Stimulated activated CD4-positive, alpha-beta T cell treated with anti-CD3 and anti-CD28 coated beads, Interleukin-15, amount 100 ng/mL, for 48 hours (primary cell): ENCODE measurements at places on chromosomes 12 and 14.

DNA sequence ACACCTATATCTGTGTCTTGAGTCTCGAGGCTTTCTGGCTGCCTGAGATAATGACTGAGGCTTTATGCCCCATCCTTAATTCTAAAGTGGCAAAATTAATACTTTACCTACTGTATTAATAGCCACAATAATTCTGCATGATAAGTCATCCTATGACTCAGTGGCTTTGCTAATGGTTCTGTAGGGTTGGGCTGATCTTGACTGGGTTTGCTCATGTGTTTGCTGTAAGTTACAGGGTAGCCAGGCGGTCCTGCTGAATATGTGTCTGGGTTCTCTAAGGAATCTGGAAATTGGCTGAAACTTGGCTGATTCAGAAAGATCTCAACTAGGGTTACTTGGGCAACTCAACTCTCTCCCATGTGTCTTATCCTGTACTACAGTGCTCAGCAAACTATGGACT, 21.7 kb downstream of the MGST1 start:
- DNase-seq, result no peak

DNA sequence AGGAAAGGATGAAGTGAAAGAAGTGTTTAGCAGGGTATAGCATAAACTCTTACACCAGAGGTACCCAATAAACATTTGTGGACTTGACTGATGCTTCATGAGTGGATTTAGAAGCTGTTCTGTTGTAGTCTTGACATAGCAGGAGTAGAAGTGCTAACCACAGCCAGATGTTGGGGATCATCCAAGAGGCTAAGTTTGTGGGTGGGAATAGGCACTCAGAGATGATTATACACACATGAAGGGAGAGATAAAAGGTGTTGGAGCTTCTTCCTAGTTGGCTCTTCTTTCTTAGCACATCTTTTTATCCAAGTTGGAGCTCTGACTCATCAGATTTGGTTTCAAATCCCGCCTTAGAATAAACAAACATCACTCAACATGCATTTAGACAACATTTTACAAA, 166.7 kb upstream of the E2F7 start:
- DNase-seq, result no peak

DNA sequence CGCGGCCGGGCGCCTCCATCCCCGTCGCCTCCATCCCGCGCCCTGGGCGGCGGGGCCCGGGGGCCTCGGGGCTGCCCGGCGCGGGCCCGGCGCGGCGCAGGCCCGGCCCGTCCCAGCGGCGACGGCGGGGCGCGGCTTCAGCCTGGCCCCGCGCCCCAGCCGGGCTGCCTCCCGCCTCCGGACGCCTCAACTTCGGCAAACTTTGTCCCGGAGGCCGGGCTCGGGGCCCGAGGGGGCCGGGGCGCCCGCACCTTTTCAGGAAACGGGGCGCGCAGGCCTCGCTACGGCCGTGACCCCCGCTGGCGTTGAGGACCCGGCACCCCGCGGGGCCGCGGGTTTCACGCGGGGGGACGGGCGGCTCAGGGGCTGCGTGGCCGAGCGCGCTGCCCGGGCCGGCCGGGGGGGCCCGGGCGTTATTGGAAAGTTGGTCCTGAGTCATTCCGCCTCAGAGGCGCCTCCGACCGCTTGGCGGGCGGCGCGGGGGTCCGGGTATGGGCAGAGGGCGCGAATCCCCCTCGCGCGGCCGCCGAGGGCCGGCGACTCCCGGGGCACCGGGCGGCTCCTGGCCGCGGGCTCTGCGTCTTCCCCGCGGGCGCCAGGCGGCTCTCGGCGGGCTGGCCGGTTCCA, 575 bp downstream of the TRAF3 start:
- DNase-seq, result no peak

DNA sequence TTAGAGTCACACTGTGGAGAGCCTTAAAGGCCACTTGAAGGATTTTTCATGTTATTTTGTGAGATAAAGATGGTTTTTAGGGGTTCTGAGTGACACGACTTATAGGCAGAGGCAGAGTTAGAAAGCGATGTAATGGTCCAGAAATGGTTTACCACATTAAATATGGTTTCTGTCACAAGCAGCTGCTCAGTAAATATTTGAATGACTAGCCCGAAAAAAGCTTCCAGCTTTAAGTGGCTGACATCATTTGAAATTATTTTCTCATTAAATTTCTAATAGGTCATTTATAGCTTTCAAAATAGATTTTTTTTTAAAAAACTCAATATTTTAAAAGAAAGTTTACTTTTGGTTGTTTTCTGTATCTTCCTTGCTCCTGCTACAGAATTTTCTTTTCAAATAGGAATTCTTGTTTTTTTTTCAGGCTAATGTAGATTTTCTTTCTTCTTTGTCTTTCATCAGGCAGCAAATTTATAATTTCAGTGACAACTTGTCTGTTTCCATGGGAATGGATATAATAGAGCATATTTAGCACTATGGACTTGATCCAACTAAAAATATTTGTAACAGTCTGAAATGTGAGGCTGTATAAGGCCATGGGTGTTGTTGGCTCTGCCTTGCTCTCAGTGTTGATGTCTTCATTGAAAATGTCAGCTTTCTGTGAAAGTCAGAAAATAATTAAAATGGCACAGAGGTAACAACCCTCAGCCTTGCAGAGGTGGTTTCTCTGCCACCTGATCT, 700.0 kb downstream of the TMTC2 start:
- no peak for DNase-seq

DNA sequence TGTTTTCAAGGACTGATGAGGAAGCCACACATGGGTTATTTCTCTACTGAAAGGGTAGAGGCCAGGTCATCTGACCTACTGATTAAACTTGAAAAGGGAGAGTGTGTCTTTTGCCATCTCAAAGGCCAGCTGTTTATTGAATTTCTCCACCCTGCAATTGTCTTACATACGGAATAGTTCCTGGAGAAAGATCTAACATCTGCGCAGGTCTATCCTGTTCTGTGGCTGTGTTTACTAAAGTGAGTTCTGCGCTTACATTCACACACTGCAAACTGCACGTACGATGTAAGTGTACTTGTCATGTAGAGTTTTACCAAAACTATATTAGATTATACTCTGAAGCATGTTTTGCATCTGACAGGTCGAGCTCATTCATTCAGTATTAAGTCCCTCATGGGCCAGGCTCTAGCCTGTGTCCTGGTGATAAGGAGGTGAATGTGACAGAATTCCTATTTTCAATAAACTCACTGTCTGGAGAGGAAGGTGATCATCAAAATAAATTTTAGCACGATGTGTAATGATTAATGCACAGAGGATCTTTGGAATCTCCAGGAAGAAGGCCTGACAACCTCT, 96.6 kb downstream of the PRKCH start:
- DNase-seq, result no peak

- no peak for DNase-seq
Observed at GRCh38 chr12:4210183-4210582, 63.4 kb upstream of the CCND2 start.

GRCh38 chr12:1804545-1805332, 15.6 kb upstream of the LRTM2 start:
- DNase-seq, result peak; percentile 85

- DNase-seq, result no peak
Observed at GRCh38 chr12:1777798-1778197, 42.6 kb upstream of the LRTM2 start.

- DNase-seq, result no peak
Observed at GRCh38 chr14:104598039-104598909, 6.3 kb downstream of the TMEM179 start.

GRCh38 chr14:55005071-55005470, 21.8 kb downstream of the WDHD1 start:
- no peak for DNase-seq
